Stimulated activated CD8-positive, alpha-beta memory T cell treated with anti-CD3 and anti-CD28 coated beads, Interleukin-15, amount 100 ng/mL, for 4 hours (primary cell): ENCODE measurements at places on chromosomes 12 and 14.

GRCh38 chr12:12398026-12398859 is 41.4 kb downstream of the BORCS5 start:
- DNase-seq, result no peak

DNA sequence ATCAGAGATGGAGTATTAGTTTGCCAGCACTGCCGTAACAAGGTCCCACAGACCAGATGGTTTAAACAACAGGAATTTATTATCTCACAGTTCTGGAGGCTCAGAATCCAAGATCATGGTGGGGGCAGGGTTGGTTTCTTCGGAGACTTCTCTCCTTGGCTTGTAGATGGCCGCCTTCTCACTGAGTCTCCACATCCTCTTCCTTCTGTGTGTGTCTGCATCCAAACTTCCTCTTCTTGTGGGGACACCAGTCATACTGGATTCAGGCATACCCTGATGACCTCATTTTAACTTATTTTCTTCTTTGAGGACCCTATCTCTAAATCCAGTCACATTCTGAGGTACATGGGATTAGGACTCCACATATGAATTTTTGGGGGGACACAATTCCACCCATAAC is 455.5 kb downstream of the RGS6 start:
- DNase-seq, result no peak

DNA sequence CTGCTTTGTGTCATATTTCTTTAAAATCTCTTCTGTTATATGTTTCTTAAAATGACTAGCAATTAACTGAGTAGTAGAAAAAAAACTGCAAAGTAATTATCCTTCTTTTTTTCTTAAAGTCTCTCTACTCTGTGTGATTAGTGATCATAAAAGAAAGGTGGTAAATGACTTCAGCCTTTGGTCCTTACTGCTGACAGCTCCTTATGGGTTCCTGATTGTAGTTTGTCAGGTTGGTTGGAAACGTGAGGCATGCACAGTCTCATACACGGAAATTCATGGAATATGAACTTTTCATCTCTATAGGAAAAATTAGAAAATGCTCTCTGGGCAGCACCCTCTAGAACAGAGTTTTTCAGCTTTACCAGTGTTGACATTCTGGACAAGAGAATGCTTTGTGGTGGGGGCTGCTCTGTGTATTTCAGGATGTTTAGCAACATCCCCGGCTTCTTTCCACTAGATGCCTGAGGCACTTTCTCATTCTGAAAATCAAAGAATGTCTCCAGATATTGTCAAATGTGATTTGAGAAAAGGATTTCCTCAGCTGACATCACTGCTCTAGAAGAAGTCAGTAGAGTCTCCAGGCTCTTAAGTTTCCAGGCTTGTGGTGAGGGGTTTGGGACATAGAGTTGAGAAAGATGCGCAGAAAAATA is 121.0 kb downstream of the PIK3C2G start:
- DNase-seq, result no peak

- DNase-seq, result no peak
Observed at GRCh38 chr14:51950007-51950406, 39.3 kb upstream of the RTRAF start.

- DNase-seq, result no peak
Observed at GRCh38 chr12:108757856-108758255, 26.5 kb upstream of the CORO1C start.

GRCh38 chr14:100294963-100295330 is 11.3 kb downstream of the SLC25A29 start:
- DNase-seq, result no peak

GRCh38 chr12:108779998-108780688 is 48.8 kb upstream of the CORO1C start:
- no peak for DNase-seq

GRCh38 chr14:55502746-55503284 is 62.4 kb upstream of the TBPL2 start:
- no peak for DNase-seq

- no peak for DNase-seq
Observed at GRCh38 chr14:64841121-64841651, 38.5 kb downstream of the SPTB start.

GRCh38 chr14:71659159-71659558 is 273.1 kb upstream of the RGS6 start:
- DNase-seq, result no peak

- DNase-seq, result no peak
Observed at GRCh38 chr12:55428331-55429243, 2.5 kb downstream of the OR6C76 start.

DNA sequence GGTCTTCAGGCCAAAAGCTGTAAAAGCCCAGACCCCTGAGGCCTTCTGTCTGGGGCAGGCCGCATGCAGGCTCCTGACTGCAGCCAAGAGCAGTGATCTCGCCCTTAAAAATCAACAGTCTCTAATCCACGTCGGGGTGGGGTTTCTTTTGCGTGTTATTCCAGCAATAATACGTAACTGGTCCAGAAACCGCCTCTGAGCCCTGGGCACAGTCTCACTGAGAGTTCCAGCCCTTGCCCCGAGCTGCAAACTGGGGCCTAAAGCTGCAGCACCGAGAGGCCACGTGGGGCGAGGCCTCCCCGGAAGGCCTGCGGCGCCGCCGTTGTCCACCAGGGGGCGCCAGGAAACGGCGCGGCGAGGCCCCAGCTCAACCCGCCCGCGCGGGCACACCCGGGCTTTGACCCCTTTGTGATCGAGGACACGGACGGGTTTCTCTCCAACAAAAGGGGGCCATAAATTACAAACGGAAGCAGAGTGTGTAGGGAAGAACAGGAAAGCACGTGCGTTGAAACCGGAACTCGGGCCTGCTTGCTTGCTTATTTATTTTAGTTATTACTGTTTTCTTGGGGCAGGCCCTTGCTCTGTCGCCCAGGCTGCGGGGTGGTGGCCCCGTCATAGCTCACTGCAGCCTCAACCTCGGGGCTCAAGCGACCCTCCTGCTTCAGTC is 87.2 kb downstream of the NINJ2 start:
- DNase-seq, result peak; percentile 63

DNA sequence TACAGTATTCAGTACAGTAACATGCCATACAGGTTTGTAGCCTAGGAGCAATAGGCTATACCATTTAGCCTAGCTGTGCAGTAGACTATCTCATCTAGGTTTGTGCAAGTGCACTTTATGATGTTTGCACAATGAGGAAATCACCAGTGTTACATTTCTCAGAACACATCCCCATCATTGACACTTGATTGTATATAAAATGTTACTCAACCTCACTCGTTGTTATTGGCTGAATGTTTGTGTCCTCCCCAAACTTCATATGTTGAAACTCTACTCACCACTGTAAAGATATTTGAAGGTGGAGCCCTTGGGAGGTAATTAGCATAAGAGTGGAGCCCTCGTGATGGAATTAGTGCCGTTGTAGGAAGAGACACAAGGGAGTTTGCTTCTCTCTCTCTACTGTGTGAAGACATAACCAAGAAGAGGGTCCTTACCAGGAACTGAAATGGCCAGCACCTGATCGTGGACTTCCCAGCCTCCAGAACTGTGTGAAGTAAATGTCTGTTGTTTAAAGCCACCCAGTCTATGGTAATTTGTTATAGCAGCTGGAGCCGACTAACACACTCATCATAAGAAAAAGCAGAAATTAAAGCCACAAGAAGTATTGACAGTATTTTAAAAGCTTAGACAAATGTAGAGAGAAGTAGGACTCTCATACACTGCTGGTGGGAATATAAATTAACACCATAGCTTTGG is 3.2 kb upstream of the MED13L start:
- no peak for DNase-seq

GRCh38 chr12:69739287-69740191 is 879 bp downstream of the RAB3IP start:
- peak; percentile 11 for DNase-seq

GRCh38 chr12:24780697-24781368 is 168.1 kb downstream of the BCAT1 start:
- no peak for DNase-seq

DNA sequence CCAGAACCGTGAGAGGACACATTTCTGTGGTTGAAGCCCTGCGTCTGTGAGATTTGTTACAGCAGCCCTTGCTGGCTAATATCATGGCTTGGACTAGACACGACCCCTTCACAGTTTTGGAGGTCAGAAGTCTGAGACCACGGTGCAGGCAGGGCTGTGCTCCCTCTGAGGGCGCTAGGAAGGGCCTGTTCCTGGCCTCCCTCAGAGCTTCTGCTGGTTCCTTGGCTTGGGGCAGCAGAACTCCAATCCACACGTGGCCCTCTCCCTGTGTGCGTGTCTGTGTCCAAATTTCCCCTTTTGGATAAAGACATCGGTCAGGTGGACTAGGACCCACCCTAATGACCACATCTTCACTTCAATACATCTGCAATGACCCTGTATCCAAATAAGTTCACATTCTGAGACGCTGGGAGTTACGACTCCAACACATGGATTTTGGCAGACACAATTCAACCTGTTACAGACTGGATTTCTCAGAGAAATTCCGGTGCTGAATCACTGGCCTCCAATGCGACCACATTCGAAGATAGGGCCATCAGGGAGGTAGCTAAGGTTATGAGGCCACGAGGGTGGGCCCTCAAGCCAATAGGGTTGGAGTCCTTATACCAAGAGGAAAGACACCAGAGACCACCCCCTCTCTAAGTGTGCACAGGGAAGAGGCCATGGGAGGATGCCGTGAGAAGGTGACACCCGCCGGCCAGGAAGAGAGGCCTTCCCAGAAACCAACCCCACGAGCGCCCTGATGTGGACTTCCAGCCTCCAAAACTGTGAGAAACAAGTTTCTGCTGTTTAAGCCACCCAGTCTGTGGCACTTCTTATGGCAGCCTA is 43.6 kb upstream of the PPP2R5C start:
- no peak for DNase-seq

DNA sequence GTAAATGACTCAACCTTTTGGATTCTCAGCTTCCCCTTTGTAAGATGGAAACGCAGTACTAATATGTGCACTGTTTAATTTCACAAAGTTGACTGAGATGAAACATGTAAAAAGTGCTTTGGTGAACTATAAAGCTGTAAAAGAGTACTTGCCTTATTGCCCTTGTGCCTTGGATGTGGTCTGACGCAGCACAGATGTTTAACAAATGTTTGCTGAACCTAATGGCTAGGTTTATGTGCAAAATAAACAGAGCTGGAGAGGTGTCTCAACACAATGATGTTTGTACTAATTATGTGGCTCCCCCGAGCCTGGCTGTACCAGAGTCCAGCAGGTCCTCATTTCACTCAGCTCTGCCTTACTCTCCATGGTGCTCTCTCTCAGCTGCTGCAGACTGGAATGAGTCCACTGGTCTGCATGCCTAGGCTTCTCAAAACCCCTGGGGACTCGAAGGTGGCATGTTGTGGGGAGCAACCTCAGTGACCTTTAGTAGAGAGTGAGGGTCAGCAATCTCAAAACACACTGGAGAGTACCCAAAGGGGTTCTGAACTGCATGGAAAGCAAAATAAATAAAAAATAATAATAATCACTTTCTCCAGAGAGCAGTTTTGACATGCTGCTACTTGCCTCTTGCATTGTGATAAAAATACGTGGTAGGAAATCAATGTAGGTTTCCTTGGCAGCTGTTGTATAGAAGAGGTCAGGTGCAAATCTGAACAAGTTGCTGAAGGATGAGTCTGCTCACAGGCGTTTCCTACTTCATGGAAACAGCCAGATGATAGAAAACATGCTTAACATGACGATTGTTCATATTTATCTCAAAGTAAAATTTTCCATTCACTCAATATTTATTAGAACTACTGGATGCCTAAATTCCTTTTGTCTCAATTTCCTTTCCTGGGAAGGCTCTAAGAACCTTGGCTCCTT is 8.5 kb upstream of the AMIGO2 start:
- no peak for DNase-seq

DNA sequence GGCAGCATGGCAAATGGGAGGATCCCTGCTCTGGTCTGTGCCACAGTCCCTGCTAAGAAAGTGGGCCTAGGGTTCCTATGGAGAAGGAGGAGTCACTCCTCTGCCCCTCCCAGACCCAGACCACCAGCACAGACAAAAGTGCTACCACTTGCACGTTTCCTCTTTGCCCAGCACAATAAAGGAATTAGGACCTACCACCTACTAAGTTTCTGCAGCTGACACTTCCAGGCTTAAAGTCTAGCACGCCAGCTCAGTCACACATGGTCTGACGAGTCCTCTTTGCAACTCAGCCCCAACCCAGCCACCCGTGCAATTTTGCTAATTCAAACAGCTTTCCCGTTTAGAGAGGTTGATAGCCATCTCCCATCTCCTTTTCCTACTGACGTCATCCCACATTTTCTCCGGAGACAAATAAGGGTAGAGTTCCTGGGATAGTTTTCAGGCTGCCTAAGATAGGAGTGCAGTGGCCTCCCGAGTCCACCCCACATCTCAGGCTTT is 66.2 kb upstream of the PTGR2 start:
- no peak for DNase-seq

GRCh38 chr12:60266381-60266852 is 670.6 kb downstream of the SLC16A7 start:
- DNase-seq, result no peak

DNA sequence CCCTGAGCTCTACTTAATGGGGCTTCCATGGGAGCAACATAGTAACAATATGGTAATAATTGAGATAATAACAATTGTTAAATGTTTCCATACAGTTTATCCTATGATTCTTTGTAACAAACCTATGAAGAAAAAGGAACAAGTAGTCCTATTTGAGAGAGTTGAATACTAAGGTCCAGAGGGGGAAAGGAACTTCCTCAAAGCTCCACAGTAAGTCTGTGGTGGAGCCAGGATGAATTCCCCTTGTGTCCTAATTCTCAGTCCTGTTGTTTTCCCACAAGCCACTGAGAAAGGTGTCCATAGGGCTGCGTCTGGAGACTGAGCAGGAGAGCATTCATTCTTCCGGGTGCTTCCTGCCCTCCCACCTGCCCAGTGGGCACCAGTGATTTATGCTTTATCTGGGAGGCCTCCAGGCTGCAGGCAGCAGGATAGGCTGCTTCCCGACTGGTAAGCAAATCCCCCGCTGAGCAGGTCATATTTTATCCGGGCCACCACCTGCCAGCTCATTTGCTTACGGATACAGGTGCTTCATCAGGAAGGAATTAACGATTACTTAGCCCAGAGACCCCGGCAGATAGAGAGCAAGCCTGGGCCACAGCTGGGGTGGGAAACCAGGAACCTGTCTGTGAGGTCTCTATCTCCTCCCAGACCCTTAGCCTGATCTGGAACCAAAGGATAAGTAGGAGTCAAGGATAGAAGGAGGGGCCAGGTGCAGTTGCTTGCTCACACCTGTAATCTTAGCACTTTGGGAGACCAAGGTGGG is 33.9 kb upstream of the FAM222A start:
- DNase-seq, result no peak

GRCh38 chr14:77620222-77620870 is 3.9 kb upstream of the SPTLC2 start:
- no peak for DNase-seq

DNA sequence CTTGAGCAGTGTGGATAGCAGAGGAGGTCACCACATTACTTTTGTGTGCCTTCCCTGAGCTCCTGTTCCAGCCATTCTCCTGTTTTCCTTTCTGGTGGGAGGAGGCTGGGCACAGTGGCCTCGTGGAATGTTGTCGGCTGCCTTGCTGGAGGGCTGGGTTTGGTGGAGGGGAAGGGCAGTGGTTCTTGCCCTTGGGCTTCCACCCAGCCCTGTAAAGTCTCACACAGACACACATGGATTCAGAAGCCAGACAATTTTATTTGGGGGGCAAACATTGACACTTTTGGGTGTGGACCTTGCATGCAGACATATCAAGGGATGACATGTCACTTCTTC is 866 bp downstream of the NPFF start:
- DNase-seq, result no peak

GRCh38 chr12:125280482-125281377 is 215.5 kb downstream of the AACS start:
- no peak for DNase-seq
